ENCODE measurements at places on chromosomes 4 and X.

- peak; percentile 88 for DNase-seq
These were observed at the start of gene ZRSR2 for GRCh38 chrX:15789979-15790768. ZRSR2 (plus strand) TSS chrX:15790484; CDS start chrX:15790496, 12 bp downstream.

DNA sequence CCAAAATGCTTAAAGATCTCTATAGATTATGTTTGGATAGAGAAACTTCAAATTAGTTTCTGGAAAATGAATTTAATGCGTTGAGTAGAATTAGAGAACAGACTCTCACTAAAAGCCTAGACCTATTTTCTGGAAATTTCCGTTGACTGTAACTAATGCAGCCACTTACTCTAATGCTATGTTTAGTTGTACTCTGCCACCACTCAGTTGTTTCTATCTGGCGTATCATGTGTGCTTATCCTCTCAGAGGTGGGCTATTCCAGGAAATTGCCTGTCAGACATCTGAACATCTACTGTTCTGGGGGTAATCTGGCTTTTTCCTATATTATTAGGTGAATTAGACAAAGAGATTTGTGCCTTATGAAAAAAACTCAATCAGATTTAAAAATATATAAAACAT is 347.1 kb upstream of the FSTL5 start:
- no peak for DNase-seq

GRCh38 chr4:151198748-151199147 is 78.2 kb upstream of the PRSS48 start:
- no peak for DNase-seq

DNA sequence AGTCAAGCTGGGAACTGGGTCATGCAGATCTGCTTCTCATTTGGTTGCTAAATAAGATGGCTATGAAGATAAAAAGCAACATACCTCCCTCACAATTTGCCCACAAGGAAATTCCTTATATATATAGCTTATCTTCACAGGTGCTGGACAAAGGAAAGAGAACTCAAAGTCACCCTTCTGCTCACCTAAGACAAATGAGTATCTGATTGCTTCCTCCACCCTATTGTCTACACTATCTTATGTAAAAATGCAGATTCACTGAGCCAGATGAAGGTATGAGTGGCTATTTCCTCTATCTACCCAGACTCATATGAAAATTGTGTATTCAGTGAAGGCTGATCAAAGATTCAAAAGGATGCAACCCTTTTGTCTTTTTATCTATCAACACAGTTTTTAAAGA is 50.8 kb downstream of the CHM start:
- DNase-seq = no peak

DNA sequence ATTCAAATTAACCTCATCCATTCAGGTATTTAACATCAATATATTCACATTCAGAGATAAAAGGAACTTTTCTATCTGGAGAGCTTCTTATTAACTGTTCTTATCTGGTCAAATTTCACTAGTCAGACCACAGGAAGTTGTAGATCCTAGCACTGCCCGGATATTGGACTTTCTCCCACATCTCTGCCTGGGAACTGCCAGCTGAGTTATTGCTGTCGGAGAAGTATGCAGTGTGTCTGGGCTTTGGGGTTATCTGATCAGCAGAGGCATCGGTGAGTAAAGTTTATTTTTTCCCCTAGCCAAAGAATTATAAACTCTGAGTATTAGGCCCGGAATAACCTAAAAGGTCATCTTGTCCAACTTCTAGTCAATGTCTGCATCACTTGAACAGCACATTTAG is 45.1 kb downstream of the OR13H1 start:
- DNase-seq = no peak

GRCh38 chr4:163866728-163867315 is 372.3 kb downstream of the TMA16 start:
- DNase-seq = no peak

DNA sequence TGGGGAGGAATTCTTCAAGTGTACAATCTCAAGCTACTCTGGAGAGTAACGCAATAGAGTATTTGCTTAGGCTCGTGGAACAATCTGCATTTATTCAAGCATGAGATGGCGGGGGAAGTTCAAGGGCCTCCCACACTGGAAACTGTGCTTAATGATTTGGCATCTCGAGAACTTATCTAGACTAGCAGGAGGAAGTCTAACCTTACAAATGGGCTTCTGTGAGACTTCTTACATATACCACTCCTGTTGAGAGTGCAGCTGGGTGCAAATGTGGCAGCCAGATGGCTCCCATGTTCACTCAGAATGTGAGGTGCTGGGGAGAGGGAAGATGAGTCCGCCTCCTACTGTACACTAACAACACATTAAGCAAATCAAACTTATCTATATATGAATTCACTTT is 29.3 kb upstream of the PTPN13 start:
- no peak for DNase-seq

DNA sequence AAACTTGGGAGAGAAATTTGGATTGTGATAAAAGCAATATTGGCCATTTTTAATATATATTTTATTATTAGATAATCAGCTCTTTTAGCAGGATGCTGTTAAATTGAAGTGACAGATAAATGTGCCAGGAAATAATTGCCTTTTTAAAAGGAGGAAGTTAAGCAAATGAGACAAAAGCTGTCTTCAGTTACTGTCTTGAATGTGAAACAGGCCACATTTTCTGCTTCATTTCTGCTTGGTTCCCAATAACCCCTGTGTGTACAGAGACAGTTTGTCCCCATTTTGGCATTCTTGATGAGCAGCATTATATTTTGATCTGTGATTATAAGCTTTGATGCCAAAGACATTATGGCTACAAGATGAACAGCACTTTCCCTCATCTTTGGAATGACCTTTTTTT is 953 bp downstream of the EPGN start:
- no peak for DNase-seq

GRCh38 chr4:43126595-43126994 is 234.1 kb downstream of the GRXCR1 start:
- DNase-seq = no peak

DNA sequence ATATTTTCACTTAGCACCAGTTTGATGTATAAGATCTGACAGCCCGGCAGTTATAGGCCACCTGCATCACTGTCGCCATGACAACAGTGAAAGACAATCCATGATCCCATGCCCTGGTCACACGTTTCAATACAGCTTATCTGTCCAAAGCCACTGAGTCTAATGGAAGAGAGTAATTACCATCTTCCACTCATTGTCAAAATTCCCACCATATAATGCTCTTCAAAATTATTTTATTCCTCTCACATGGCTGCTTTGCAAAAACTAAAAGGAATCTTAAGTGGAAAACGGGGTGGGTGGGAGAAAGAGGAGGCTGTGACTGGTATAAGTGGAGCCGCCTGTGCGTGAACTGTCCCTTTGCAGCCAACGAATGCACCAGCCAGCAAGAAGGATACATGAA is 44.2 kb downstream of the MAML3 start:
- no peak for DNase-seq
